NCI-H524 (cell line): ENCODE measurements at places on chromosomes 4 and X.

GRCh38 chr4:104017213-104017612, 297.4 kb upstream of the TACR3 start:
- no peak for DNase-seq

DNA sequence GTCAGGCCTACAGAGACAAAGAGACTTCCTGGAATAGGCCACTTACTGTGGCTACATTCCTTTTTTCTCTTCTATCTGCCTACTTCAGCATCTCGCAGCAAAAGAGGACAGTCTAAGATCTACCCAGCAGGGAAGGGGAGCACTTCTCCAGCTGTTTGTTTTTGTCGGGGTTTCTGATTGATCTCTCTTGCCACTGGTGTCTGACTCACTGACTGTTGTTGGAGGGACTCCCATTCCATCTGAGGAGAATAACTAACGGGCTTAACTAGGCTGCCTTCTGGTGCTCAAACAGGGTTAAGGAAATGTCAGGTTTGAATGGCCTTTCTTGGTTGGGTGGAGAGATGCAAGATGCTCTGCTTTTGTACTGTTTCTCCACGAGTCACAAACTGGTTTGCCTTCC, 100.2 kb upstream of the TMEM164 start:
- no peak for DNase-seq

GRCh38 chr4:113444386-113444785, 317.2 kb downstream of the CAMK2D start:
- DNase-seq: no peak

GRCh38 chr4:134132086-134132783, 69.4 kb downstream of the PABPC4L start:
- DNase-seq: no peak

DNA sequence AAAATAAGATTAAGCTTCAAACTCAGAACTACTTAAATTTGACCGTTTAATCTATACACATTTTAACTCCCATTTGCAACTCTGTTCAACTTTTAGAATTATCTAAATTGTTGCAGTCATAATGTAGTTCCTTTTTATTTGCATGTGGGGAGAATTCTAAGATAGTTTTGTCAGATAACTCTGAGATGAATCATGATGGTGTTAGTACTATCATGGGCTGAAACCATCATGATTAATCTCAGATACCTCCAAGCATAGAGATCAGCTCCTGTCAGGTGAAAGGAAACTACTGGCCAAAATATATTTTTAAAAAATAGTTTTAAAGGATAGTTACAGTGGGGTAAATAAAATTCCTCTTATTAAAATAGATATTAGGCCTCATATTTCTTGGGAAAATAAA, 39.0 kb downstream of the FBXO8 start:
- DNase-seq: no peak

DNA sequence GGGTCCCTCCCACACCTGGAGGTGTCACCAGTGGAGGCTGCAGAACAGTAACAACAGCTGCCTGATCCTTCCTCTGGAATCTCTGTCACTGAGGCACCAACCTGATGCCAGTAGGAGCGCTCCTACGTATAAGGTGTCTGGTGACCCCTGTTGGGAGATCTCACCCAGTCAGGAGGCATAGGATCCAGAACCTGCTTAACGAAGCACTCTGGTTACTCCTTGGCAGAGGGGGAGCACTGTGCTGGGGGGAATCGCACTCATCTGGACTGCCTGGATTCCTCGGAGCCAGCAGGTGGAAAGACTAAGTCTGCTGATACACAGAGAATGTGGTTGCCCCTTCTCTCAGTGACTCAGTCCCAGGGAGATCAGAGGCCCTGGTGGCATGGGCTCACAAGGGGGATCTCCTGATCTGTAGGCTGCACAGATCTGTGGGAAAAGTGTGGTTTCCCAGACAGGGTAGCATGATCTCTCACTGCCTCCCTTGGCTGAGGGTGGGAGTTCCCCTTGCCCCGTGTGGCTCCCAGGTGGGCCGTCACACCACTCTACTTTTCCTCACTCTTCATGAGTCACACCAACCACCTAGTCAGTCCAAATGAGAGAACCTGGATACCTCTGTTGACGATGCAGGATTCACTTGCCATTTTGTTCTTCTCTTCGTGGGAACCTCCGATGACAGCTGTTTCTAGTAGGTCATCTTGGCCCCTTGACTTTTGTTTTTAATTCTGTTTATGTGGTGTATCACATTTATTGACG, 305.9 kb downstream of the IDS start:
- no peak for DNase-seq

- DNase-seq: no peak
These were observed 1.9 kb downstream of the EFNB1 start for GRCh38 chrX:68830419-68831404.

- no peak for DNase-seq
These were observed 278.5 kb upstream of the EMCN start for GRCh38 chr4:100796332-100796731.

DNA sequence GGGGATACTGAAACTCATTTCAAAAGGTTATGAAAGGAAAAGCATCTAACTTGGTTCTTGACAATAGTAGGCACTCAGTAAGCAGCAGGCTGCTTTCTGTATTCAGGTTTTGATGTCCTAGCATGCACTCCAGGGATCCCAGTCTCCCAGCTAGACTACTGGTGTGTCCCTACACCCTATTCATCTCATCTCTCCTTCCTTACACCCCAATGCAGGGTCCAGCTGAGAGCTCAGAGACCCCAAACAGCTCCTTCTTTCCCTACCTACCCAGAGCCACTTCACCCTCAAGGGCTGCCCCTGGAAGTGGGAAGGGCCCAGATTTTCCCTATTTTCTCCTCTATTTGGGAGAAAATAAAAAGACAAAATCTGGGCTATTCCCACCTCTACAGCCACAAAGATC, 1.6 kb upstream of the EFNB1 start:
- no peak for DNase-seq

GRCh38 chr4:122658377-122658776, 37.5 kb upstream of the IL21 start:
- DNase-seq: no peak

GRCh38 chrX:137198040-137198439, 164.2 kb upstream of the GPR101 start:
- no peak for DNase-seq

- no peak for DNase-seq
These were observed 389.2 kb downstream of the IQCM start for GRCh38 chr4:149426461-149426860.

DNA sequence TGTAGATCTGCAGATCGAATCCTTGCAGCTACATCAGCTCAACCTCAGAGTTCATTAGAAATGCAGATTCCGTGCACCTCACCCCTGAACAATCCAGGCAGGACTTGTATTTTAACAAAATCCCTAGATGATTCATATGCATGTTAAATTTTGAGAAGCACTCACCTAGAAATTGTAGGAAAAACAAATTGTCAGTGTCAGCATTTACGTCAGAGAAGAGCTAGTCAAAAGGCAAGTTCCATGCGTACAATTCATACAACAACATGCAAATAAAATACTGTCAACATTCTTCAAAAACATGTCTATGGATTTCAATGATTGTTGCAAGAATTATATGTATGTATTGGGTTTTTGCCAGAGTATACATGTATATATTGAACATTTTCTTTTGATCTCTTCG, 504.5 kb downstream of the NLGN4X start:
- no peak for DNase-seq
